Stimulated activated naive CD8-positive, alpha-beta T cell treated with anti-CD3 and anti-CD28 coated beads, Interleukin-15, amount 100 ng/mL, for 72 hours (primary cell): ENCODE measurements at places on chromosomes 4 and X.

GRCh38 chr4:151659601-151660364, 101.0 kb downstream of the GATB start:
- no peak for DNase-seq

- DNase-seq, result no peak
These were observed 18.5 kb downstream of the CNOT6L start for GRCh38 chr4:77800483-77801259.

DNA sequence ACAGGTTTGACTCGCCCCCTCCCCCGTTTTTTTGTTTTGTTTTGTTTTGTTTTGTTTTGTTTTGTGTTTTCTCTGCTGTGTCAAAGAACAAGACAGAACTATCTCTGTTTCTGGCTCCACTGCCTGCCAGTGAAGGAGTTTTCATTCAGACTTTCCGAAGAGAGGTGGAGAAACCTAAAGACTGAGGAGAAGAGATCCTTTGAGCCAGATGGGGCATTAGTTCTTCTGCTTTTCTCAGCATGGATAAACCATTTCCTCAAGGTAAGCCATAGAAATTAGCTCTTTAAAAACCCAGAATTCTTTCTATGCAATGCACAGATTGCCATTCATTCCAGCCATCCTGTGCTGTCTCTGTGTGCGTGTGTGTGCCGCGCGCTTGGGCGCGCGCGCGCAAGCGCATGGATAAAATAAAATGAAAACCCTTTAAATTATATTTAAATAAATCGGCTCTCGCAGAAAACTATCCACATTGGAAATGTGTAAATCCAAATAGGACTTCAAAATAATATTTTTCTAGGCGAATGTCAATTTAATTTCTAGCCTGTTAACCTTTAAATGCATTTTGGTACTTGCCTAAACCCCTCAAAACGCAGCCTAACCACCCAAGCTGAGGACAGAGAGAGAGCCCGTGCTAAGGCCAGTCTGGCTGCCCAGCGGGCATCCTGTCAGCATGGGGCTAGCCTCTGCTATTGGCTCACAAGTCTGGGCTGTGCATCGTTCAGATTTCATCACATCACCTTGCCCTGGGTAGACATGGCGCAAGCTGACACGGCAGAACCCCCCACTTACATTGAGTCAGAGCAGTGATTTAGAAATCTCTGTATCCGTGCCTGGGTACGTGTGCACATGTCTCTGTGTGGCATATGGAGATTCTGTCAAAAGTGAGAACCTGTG, 113.0 kb upstream of the VAMP7 start:
- no peak for DNase-seq

DNA sequence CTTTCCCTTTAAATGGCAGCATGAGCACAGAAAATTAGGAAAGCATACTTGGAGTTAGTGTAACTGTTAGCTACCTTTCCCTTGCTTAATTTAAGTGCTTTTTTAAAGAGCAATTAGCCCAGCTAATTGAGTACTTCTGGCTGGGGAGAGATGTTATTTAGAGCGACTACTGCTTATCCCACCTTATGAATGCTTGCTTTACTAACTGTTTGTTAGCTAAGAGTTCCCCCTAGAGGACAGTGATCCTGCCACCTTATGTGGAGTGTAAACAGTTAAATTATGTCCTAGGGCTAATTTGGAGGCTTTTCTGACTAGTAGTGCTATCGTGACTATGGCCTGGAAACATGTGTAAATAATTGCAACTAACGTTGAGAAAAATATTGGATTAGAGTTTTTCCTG, 909.4 kb downstream of the FSTL5 start:
- DNase-seq, result no peak

DNA sequence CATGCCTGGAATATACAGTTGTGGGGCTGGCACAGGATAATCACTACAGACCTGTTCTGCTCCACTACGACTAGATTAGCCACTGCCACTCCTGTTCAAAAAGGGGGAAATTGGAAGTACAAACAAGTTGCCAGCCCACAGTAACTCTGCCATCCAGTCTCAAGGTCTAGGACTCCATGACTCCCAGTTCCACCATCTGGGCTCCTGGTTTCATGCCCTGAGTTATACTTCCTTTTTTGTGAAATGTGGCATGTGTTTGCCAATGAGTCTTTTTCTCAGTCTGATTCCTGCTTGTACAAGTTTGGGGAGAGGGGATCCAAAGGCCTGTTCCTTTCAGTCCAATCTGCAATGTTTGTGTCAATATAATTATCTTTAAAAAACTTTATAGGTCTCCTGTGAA, 1.0 kb upstream of the BLOC1S4 start:
- DNase-seq, result no peak

DNA sequence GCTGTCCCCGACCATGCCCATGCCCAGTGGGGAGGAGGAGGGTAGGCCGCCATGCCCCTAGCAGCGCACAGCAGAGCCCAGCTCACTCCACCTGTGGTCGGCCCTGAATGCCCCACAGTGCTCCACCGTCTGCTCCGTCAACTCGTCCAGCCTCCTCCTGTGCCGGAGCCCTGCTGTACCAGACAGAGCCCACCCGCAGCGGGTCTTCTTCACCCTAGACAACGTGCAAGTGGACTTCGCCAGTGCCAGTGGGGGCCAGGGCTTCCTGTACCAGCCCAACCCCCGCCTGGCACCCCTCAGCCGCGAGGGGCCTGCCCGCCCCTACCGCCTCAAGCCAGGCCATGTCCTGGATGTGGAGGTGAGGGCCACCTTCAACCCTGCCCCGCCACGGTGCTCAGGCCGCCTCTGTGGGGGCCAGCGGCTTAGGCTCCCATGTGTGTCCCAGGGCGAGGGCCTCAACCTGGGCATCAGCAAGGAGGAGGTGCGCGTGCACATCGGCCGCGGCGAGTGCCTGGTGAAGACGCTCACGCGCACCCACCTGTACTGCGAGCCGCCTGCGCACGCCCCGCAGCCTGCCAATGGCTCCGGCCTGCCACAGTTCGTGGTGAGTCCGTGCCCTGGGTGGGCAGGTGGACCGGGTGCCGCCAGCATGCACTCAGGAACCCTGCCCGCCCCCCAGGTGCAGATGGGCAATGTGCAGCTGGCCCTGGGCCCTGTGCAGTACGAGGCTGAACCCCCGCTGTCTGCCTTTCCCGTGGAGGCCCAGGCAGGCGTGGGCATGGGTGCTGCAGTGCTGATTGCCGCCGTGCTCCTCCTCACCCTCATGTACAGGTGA, 6.9 kb upstream of the SRPK3 start:
- DNase-seq, result no peak

DNA sequence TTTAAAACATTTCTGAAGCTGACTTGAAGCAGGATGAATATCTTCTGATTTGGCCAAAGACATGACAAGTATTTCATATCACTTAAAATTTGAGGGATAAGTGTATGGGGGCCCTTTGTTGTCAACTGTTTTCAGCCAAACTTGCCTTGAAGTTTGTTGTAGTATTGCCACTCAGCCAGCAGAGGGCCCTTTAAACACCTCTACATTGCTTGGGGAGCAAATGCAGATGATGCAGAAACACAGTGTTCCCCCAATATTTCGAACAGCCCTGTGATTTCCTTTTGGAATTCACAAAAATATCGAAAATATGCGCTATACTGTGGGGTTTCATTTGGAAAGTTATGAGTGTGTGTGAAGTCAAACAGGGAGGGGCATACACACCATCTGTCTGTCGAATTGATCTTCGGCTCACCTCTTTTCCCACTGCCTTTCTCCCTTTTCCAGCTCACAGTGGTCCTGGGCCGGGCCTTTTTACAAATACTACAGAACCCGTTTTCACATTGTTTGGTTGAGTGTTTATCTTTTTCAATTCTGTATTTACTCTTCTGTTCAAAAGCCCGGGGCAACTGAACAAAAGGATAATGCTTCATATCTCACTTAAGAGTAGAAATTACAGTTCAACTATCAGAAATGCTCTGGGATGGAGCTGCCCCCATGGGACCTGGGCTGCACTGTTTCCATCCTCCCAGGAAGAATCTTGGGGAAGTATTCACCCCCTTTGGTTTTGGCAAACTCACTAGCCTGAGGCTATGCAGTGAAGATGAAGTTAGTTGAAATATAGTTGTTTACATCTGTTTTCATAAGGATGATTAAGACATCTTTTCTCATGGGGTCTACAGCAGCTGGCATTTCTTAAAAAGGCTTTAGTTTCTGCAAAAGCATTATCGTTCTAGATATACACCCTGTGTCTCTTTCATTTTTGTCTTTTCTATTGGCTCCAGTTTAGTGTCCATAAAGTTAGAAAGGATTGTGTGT, 137.6 kb downstream of the EGF start:
- peak; percentile 36 for DNase-seq

DNA sequence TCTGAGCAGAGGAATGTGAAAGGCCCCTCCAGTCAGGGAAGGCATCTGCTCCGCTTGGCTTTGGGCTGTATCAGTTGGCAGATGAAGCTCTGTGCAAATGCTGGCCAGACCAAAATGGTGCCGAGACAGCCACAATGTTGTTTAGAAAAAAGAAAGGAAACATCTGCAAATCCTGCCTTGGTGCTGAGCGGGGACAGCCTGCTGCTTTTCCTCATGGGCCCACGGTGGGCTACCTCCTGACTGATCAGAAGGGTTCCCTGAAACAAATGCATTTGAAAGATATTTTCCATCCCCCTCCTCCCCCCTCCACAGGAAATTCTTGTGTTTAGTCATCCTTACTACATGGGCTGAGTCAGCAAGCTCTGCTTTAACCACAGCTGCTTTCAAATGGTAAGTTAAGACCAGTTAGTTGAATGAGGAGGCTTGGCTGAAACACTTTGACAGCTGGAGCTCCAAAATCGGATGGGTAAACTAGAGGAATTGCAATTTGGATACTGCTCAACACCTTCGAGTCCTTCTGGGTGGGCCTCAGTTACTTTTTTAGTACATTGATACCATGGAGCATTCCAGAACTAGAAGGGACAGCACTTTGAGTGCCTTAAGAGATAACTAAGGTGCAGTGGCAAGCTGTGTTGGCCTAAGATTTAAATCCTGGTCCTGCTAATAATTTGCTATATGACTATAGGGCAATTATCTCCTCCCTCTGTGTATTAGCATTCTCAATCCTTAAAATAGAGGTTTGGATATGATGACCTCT, 36.0 kb downstream of the PLAC1 start:
- no peak for DNase-seq

- DNase-seq, result no peak
These were observed 1806.6 kb upstream of the AGA start for GRCh38 chr4:179248821-179249220.

GRCh38 chrX:111387470-111388070, 24.4 kb downstream of the DCX start:
- DNase-seq, result no peak

DNA sequence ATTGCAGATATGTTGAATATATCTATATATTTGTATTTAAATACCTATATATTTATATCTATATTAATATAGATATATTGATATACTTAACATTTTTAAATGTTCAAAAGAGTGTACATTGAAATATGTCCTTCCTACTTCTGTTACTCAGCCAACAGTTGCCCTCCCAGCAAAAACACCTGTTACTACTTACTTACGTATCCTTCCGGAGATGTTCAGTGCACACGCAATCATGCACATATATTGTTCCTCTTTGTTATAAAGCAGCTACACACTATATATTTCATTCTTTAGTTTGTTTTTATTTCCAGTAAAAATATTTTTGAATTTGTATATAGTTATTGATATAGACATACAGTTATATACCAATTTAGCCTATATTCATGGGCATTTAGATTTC, 142.3 kb downstream of the ARHGAP24 start:
- DNase-seq, result no peak
